Stimulated activated CD4-positive, alpha-beta T cell treated with anti-CD3 and anti-CD28 coated beads, Interleukin-2, amount 100 ng/mL, for 4 hours (primary cell): ENCODE measurements at places on chromosomes 7 and 10.

DNA sequence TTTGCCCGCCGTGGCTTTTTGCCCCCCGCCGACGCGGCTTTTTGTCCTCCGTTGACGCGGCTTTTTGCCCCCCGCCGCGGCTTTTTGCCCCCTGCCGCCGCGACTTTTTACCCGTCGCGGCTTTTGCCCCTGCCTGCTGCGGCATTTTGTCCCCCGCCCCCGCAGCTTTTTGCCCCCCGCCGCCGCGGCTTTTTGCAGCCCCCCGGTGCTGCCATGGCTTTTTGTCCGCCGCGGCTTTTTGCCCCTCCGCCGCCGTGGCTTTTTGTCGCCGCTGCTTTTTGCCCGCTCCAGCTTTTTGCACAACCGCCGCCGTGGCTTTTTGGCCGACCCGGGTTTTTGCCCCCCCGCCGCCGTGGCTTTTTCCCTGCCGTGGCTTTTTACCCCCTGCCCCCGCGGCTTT is 506.6 kb downstream of the ZNF37A start:
- DNase-seq = no peak

DNA sequence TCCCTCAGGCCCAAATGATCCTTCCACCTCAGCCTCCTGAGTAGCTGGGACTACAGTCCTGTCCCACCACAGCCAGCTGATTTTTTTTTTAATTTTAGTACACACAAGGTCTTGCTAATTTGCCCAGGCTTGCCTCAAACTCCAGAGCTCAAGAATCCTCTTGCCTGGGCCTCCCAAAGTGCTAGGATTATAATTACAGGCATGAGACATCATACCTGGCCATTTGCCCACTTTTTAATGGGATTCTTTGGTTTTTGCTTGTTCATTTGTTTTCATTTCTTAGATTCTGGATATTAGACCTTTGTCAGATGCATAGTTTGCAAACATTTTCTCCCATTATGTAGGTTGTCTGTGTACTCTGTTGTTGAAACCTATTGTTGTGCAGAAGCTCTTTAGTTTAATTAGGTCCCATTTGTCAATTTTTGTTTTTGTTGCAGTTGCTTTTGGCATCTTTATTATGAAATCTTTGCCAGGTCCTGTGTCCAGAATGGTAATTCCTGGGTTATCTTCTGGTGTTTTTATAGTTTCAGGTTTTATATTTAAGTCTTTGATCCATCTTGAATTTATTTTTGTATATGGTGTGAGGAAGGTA is 95.2 kb downstream of the GLCCI1 start:
- DNase-seq = no peak

GRCh38 chr10:110492069-110492822 is 5.5 kb upstream of the DUSP5 start:
- DNase-seq = no peak

DNA sequence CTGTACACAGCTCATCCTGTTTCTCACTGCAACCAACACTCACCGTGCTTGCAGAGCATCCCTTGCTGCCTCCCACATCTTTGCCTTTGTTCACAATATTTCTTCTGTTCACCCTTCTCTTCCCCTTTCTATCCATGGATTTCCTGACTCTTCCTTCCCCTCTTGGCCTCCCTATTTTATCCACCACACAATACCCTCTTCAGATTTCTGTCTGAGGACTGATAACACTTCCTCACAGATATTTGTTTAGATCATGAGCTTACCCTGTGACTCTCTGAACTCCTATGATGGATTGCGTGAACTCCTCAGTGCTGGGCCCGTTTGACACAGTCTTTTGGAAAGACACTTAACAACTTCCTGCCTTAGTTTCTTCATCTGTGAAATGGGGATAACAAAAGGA is 62.8 kb upstream of the GPR158 start:
- no peak for DNase-seq

DNA sequence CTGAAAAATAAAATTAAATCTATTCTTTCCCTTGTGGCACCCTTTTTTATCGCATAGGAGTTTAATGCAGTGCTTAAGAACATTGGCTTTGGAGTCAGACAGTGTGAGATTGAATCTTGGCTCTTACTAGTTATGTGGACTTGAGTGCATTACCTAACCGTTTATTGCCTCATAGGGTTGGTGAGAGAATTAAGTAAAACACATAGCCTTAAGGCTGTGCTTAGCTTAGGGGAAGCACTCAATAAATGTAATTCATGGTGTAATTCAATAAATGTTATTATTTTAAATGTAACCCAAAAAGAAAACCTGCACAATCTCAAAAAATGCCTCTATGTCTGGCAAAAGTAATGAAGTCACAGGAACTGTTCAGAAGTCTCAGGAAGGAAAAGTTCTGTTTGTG is 2.7 kb downstream of the STK17A start:
- no peak for DNase-seq
